SIG-M5 (cell line): ENCODE measurements at places on chromosomes 12 and 14.

- no peak for DNase-seq
These were observed 16.1 kb upstream of the CRACR2A start for GRCh38 chr12:3768911-3769447.

DNA sequence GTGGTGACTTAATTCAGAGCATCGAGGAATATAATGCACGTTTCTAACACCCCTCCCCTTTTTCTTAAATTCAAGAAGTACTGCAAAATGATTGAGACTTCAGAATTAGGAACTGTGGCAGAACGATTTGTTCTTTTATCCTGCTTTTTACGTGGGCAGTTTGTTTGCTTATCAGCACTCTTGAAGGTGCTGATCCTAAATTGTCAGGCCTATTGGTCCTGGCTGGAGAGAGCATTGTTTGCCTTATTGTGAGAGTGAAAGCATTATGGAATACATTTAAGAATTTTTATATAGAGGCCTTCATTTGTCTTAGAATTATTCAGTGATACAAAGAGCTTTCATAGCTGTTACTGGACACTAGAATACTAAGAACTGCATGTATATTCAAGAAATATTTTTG is 59.1 kb downstream of the TMTC2 start:
- DNase-seq = no peak

- no peak for DNase-seq
These were observed at the start of gene PTPRB for GRCh38 chr12:70637303-70638085. Gene PTPRB (minus strand): TSS chr12:70637429. CDS start chr12:70637395, 34 bp downstream.

DNA sequence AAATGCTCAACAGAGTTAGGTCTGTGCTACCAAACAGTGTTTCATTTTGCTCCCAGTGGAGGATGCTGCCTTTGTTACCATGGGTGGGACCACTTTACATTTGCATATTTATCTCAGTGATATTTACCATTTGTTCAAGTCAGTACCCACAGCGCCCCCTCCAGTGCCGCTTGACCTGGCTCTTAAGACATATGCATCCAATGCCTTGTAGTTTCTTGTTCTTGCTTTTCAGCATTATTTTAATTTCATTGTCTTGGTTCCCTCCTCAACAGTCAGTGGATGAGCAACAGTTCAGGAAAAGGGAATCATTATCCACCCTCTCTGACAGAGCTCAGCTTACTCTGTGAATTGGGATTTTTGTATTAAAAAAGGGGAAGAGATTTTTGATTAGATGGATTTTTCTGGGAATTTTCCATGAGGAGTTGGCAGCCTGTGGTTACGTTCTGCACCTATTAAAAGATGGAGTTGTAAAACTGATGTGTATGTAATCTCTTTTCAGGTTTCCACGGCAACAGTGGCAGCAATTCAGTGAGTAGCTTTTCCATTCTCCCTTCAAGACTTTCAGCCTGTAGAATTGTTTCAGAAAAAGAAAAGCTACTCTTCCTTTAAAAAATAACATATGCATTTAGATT is 240.5 kb upstream of the DAAM1 start:
- no peak for DNase-seq

DNA sequence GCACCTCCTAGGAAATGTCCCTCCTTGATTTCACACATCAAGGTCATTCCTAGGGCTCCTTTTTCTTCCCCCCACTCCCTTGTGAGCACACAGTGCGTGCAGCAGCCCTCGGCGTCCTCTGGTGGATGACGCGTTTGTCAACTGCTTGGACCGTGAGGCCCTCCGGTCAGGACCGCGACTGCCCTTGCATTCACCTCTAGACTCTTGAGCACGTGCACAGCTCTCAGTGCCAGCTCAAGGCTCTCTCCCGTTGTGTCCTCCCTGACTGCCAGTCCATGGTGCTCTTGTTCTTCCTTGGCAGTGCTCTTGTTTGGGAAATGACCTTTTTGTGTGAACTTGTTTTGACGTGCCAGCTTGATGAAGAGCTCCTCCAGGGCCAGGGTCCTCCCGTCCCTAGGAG is 67.9 kb downstream of the TSPAN9 start:
- DNase-seq = no peak

DNA sequence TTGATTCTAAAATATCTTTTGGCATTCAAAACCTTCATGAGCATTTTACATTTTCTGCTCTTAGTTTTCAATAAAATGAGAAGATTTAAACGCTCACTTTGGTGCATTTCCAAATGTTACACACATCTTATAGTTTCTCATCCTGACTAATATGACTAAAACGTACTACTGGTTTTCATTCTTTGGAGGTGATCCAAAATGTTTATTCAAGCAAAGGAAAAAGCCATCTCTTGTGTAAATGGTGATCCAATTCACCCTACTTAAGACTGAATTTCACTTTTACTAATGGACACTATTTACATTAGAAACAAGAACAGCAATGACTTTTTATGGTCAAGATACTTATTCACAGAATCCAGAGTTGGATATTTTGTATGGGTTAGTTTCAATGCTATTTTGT is 86.6 kb downstream of the KITLG start:
- no peak for DNase-seq

GRCh38 chr14:105889666-105890473 is 363.5 kb downstream of the TMEM121 start:
- no peak for DNase-seq

DNA sequence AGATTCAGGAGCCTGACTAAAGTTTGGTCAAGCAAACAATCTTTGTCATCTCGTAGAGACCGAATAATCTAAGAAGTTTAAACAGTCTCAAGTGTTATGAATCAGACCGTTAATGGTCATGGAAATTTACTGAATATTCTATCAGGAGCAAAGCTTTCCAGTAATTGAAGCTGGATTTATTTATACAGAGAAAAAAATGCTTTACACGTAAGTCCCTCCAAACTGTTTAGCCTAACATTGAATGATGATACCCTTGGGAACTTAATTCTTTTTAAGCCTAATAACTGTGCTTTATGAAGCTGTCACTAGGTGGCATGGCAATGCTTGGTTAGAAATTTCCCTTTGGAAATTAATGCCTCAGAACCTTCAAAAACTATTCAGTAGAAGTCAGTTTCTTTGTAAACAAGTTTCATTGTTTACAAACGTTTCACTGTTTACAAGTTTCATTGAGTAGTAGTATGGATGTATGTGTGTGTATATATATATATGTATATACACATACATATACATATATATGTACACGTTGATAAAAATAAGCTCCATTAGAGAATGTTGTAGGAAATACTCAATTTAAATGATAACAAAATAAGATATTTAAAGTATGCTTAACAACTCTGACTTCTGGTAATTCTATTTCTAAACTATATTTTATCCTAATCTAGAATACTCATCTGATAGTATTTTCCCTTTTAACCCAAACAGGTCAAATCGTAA is 32.1 kb downstream of the DEPDC4 start:
- DNase-seq = no peak

DNA sequence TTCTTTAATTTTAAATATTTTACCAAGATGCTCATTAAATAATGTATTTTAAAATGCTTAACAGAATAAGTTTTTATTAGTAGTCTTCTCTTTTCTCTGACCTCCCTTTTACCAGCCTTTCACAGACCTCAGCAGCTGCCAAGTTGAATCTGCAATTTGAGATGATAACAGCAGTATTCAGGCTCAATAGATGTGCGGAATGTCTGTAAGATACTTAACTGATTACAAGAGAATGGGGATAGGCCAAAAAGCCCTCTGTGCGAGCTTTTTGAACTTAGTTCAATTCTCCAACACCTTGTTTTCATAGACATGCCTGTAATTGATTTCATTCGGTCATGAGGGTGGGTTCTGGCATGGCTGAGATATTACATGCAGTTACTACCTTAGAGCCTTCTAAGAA is 277.2 kb downstream of the TMTC2 start:
- no peak for DNase-seq

DNA sequence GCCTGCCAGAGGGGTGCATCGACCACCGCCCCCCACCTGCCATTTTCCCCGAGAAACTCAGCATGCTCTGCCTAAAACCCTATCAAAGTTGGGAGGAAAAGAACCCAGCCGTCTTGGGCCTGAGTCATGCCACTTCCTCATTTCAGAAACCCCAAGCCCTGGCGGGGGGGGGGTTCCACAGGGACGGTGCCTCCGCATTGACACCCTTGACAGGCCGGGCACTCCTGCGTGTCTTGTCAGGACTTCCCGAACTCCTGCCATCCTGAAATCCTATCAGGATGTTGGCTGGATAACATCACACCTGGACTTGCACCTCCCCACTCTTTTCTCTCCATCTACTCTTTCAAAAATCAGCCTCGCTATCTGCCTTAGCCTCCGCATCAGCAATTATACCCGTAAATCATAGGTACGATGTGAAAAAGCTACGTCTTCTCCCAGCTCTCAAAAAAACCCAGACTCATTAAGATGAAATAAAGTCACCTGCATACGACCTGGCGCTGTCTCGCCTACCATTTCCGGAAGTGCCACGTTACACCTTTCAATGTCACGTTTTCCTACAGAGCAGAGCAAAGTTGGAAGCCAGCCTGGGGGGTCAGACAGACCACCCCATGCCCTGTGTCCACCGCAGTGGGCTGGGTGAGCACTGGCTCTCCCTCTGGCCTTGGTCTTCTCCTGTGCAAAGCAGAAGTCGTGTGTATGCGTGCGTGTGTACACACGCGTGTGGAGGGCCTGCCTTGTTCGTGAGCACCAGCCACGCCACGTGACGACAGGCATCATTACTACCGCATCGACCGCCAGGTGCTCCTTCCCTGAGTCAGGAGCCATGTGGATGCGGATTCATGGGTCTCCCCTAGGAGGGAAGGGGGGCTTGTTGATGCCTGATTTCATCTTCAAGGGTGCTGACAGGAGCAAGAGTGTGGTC is 96.7 kb downstream of the RFLNA start:
- peak; percentile 34 for DNase-seq

DNA sequence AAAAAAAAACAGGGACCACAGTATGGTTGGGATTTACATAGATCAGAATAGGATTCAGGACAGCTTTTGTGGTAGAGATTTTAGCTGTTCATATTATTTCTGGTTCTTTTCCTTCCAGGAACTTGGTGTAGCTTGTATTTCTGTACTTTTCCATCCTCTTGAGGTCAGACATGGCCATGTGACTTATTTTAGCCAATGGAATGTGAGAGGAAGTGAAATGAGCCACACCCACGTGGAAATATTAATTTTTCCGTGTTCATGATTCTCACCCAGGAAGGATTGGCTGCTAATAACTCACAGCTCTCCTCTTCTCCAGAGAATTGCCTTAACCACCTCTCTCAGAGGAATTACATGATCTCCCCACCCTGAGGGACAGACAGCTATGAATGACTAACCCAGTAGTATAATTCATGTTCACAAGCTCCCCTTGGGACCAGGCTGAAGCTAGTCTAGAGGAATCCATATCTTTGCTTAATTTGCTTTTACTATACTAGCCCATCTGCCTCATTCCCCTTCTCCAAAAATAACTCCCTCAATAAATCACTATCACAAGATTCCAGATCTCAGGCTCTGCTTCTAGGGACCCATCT is 340.4 kb downstream of the NUAK1 start:
- DNase-seq = no peak

GRCh38 chr14:46451800-46452199 is 199.8 kb downstream of the RPL10L start:
- DNase-seq = no peak

- DNase-seq = no peak
These were observed 536.3 kb upstream of the CCDC196 start for GRCh38 chr14:65949711-65950516.

DNA sequence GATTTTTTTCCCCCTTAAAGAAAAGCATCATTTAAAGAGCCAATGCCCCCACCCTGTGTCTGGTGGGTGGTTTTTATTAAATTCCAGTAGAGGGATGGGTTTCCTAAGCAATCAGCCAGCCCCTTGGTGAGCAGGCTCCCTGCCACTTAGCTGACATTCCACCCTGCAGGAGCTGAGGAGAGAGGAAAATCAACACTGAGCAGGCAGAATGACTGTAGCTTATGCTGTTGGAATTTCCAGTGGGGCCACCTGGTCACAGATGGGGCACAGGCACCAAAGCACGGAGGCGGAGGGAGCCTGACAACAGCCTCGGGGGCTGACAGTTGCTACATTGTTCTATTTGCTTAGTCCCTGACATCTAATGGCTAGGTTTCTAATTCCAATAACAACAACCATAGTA is 127.7 kb downstream of the TMEM30B start:
- DNase-seq = no peak

- DNase-seq = no peak
These were observed 25.6 kb upstream of the DBX2 start for GRCh38 chr12:45076417-45077026.

DNA sequence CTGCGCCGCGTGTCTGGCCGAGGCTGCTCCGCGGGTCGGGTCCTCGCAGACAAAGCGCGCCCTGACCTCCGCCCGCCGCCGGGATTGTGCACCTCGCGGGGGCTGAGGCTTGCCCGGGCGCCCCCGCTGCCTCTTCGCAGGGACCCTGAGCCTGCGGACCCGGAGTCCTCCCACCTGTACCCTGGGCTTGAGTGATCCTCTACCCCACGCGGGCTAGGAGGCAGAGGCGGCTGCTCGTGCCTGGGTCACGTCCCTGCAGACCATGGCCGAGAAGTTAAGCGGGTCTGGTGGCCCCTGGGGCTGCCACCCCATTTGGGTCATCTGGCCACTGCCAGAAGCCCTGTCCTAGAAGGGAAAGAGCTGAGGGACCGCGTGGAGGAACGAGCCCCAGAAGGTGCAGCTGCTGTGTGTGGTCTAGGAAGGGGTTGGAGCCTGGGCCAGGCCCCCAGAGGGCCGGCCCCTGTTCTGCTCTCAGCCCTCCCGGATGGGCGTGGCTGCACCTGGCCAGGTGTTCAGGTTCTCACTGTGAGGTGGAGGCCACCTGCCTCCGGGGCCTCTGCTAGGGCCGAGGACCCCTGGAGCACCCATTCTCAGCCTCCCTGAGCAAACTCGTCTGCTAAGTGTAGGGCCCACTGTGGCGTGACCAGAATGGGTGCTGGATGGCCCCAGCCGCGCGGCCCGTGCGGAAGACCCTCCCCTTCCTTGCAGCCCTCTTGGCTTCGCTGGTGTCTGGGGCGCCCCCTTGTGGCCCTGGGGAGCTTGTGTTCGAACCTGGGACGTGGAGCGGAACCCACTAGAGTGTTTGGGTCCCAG is 49.6 kb downstream of the LRCOL1 start:
- DNase-seq = peak; percentile 42

- DNase-seq = no peak
These were observed 5.1 kb upstream of the TNFRSF1A start for GRCh38 chr12:6346942-6347341.

GRCh38 chr12:54047160-54047963 is 6.3 kb upstream of the HOXC4 start:
- no peak for DNase-seq

DNA sequence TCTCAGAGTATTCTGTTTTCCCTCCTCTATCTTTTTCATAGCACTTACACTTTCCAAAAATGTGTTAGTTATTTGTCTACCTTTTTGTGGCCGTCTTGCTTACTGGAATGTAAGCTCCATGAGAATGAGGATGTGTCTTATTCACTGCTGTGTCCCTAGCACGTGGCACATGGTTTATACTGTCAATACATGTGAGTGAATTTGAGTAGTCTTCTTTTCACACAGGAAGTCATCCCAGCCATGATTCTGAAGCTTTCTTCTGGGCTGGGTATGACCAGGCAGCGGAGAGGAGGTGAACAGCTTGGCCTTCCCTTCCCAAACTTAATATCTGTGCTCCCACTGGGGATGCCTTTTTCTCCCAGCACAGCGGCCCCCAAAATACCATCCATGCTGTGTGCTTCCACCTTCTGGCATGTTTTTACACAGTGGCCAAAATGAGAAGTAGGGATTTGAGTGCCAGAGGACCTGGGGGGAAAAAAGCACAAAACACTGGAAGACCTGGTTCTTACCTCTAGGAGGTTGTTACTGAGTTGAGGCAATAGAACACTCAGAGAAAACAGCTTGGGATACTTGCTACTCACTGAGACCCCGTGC is 10.3 kb downstream of the PLEKHG3 start:
- DNase-seq = no peak
